ENCODE measurements at places on chromosomes 2 and 18.

DNA sequence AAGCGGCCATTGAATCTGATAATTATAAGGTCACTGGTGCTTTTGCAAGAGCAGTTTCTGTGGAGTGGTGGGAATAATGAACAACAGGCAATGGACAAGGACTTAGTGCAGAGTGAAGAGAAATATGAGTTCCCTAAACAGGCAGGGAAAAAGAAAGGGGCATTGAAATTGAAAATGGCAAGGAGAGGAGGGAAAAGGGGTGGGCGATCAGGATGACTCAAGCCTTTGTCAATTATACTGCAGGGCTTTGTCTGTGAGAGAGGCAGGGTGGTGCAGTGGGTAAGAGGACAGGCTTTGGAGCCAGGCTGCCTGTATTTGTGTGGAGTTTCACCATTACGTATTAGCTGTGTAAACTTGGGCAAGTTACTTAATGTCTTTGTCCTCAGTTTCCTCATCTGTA, 29.5 kb upstream of the PAIP2B start:
- no peak for DNase-seq

GRCh38 chr2:181371195-181371594, 86.0 kb upstream of the ITGA4 start:
- no peak for DNase-seq

- no peak for DNase-seq
Measured at GRCh38 chr18:21341141-21341540, 99.1 kb downstream of the GREB1L start.

DNA sequence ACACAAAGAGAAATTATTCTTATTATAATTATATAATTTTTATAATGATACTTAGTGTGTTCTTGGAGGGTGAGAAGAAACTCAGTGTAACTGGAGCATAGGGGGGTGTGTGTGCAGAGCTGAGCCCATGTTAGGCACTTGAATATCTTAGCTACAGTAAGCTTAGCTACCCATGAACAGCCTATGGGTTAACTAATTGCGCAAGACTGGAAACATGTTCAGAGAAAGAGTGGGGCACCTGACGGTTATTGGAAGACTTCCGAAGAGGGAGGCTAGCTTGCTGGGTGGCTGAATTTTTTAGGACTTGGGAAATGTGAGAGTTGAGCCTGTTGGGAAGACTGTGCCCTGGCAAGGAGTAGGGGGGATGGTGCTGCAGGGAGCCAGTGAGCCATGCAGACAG, 229.2 kb downstream of the SLC4A3 start:
- no peak for DNase-seq

DNA sequence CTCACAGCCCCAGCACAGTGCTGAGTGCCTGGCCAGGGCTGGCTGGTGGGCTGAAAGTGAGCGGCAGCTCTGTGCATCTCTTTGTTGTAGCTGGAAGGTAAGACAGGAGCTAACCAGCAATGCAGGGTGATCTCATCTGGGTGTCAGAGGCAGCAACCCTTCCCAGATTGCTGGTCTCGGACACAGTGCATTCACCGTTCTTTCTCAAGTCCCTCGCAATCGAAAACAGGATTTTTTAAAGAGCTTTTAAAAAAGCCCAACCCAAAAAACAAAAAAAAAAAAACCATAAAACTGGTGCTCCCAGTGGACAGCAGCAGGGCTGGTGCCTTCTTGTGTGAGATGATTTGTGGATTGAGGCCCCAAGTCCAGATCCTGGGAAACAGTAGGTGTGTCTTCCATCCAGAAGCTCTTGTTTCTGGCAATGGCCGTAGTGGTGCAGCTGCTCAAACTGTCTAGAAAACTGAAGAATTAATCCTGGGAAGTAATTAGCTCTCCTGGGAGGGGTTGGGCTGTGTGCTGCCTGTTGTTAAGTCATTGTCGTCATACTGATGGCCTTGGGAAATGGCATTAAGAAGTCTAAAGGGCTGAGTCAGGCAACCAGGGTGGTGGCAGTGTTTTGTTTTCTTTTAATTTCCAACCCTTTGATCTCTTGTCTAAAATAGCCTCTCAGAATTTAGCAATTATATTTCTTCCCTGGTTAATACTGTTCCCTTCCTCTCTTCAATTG, 156.7 kb downstream of the KLHL29 start:
- DNase-seq = peak; percentile 65

- no peak for DNase-seq
Measured at GRCh38 chr2:169768262-169768995, 30.2 kb upstream of the SSB start.

DNA sequence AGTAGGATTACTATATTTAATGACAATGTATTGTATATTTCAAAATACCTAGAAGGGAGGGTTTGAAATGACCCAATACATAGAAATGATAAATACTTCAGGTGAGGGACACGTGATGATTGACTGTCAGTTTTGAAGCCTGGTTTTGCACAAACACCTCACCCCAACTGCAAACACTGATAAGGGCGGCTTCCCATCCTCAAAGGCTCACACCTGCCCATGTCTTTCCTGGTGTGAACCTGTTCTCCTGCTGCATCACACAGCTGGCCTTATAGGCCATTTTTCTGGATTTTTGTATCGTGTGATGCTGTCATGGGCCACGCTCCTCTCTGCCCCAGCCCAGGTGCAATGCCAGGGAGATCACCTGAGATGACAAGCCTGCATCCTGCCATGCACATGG, 166.5 kb upstream of the NCK2 start:
- DNase-seq = no peak

- no peak for DNase-seq
Measured at GRCh38 chr18:55185391-55185790, 226.1 kb upstream of the CCDC68 start.

DNA sequence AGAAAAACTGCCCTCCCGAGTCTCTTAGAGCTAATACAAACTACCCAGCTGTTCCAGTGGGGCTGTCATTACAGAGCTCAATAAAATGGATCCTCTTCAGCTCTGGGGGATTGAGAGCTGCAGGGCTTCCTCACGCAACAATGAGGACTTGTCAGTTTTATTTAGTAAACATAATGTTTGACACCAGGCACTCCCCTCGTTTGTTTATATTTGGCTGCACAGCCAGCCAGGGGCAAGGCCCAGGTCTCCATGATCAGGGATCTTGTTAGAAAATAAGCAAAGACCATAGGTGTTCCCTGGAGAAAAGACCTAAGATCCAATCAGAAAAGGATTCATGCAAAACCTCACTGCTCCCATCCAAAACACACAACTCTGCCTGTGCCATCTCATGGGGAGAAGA, 158.2 kb downstream of the C1D start:
- no peak for DNase-seq

DNA sequence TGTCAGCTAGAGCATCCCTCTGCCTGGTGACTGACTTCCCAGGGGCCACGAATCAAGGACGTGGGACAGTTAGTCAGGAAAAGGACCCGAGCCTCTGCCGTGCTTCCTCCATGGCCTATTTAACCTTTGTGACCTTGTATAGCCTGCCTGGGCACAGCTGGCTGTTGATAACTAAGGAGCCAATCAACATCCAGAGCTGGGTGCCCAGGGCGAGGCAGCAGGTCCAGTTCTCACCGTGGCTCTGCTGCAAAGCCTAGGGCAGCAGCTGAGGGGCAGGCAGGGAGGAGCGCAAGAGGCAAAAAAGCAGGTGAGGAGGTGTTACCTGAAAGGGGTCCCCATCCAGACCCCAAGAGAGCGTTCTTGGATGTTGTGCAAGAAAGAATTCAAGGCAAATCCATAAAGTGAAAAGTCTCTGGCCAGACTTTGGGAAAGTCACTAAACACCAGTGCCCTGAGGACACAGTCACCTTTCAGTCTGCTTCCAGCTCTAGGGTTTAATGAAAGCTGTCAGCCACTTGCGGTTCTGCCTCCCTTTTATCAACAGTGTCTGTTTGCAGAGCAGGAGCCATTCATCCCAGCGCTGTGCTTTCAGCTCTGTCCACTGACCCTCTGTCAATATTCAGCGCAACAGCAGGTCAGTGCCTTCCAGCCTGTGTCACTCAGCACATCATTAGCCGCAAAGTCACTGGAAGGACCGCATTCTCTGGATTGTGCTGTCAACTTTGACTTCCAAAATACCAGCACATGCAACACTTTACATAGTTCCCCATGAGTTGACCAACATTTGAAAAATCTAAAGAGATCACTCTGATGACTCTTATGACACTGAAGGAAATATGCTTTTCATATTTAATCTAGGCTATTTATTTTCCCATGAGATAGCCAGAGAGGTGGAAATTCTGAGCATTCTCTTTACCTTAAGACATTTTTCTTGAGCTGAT, 38.6 kb upstream of the ASAP2 start:
- peak; percentile 43 for DNase-seq

DNA sequence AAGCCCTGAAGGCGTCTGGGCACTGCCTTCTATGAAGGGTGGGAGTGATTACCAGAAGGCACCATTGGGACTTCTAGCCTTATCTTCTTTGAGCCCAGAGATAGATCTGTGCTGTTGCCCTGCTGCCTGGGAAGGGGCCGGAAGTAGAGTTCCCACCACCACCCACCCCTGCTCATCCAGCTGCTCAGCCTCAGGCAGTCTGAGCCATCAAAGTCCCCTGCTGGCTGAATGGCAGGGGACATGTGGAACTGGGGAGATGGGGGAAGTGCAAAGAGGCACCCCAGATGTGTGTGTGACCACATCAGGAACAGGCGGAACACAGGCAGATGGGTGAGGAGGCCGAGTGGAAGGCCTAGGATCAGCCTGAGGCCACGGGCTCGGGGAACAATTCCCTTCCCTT, 3.3 kb upstream of the WNT10A start:
- no peak for DNase-seq

- no peak for DNase-seq
Measured at GRCh38 chr2:241489733-241490680, 18.4 kb downstream of the STK25 start.

- DNase-seq = no peak
Measured at GRCh38 chr2:127651971-127652550, 6.1 kb downstream of the GPR17 start.

DNA sequence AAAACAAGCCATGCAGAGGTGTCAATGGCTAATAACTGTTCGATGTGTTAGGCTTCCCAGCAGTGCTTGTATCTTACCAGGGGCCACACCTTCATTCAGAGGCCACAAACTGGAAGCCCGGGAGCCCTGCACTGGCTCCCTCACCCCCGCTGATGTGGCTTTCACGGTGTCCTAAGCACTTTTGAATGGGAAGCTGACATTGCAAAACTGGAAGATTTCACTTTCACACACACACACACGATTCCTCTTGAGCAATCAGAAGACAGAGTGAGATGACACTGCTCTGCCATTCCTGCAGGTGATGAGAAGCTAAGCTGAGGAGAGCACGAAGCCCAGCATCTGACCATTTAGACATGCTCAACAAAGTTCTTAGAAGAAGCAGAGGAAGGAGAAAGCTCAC, 8.6 kb upstream of the ZNF407 start:
- DNase-seq = no peak

- DNase-seq = no peak
Measured at GRCh38 chr18:50622865-50623393, 63.0 kb downstream of the MAPK4 start.

- DNase-seq = peak; percentile 52
Measured at GRCh38 chr2:37349231-37349860, 4.9 kb downstream of the QPCT start.

- DNase-seq = no peak
Measured at GRCh38 chr18:44887227-44887631, 206.5 kb downstream of the SETBP1 start.

- DNase-seq = no peak
Measured at GRCh38 chr2:128395196-128395595, 76.5 kb upstream of the HS6ST1 start.

GRCh38 chr2:11839916-11840315, 93.5 kb downstream of the LPIN1 start:
- peak; percentile 23 for DNase-seq

GRCh38 chr2:218422403-218423086, 3.6 kb downstream of the VIL1 start:
- no peak for DNase-seq

- no peak for DNase-seq
Measured at GRCh38 chr2:71906357-71906973, 241.2 kb downstream of the CYP26B1 start.

DNA sequence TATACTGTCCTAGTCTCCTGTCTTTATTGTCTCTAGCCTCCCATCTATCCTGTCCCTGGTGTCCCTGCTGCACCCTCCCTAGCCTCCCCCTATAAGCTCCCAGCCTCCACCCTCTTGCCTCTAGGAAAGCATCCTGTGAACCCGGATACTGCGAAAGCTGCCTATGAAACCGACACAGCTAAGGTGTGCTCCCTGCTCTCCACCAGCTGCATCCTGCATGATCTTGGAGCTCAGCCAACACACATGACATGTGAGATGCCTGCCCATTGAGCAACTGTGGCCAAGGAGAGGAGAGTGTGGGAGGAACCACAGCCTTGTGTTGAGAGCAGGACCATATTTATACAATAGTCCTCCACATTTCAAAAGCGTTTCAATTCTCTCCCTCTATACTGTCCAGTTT, 187.1 kb downstream of the ZBTB7C start:
- peak; percentile 94 for DNase-seq

GRCh38 chr2:96359866-96360265, 24.3 kb downstream of the NCAPH start:
- DNase-seq = no peak

- no peak for DNase-seq
Measured at GRCh38 chr2:176669398-176670174, 400.3 kb downstream of the MTX2 start.

DNA sequence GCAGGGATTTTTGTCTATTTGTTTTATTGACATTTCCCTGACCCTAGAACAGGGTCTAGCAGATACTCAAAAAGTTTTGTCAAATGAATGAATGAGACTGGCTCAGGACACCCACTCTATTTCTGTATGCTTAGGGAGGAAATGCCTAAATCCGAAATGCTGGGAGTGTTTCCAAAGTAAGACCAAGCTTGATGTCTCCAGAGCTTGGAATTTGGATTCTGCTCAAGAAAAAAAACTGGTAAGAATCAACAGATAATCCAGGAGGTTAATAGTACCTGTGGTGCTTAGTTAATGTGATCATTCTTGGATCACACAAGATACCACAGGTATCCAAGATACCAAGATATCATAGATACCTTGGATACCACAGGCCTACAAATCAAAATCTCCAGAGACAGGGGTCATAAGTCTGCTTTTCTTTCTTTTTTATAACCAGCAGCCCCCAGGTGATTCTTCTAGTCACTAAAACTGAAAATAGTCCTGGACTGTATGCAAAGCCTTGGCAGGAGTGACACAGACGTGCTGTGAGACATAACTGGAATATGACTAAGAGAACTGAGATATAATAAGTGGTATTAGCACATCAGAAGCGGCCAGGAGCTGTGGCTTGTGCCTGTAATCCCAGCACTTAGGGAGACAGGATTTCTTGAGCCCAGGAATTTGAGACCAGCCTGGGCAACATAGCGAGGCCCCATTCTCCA, 39.9 kb upstream of the SP3 start:
- no peak for DNase-seq

- no peak for DNase-seq
Measured at GRCh38 chr18:7545734-7546133, 21.4 kb upstream of the PTPRM start.

- DNase-seq = no peak
Measured at GRCh38 chr2:58101500-58101899, 54.9 kb downstream of the VRK2 start.

- DNase-seq = no peak
Measured at GRCh38 chr2:29802986-29803385, 118.4 kb downstream of the ALK start.

GRCh38 chr2:184597571-184597991, 748 bp upstream of the ZNF804A start:
- DNase-seq = no peak

- peak; percentile 10 for DNase-seq
Measured at GRCh38 chr2:40240070-40240469, 211.8 kb downstream of the SLC8A1 start.

All from NCI-H1417 (cell line).